Stimulated activated CD8-positive, alpha-beta memory T cell treated with anti-CD3 and anti-CD28 coated beads, Interleukin-15, amount 100 ng/mL, for 24 hours (primary cell): ENCODE measurements at places on chromosomes 5 and 9.

DNA sequence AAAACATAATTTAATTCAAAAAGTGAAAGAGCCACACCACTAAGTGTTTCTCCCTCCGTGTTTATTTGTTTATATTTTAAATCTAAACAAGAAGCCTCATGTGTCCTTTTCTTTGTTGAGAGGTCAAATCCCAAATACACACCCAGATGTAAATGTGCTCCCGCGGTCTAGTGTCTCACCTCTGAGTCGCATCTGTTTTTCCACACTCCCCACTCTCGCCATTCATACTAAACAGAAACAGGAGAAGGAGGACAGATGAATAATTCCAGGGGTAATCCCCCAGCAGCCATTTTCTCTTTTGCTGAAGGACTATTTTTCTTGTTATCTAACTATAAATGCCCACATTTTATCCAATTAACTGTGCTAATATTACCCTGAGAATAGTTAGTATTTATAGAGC, 361.6 kb upstream of the RIOK2 start:
- no peak for DNase-seq

DNA sequence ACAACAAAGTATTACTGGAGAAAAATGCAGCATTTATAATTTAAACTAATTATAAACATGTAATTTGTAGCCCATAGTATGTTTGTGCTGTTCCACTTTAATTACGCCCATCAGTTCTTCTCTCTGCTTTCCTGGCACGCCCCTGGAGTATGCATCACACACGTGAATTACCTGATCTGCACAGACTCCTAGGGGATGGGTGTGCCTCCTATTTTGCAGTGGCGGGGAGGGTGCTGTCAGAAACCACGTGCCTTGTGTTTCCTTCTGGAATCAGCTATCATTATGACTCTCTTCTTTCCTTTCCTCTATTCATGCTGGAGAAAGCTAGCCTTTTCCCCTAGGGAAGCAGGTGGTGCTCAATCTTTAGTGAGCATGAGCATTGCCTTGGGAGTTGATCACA, 43.3 kb downstream of the RPS23 start:
- no peak for DNase-seq

- no peak for DNase-seq
These were observed 130.8 kb downstream of the MUSK start for GRCh38 chr9:110799396-110799795.

DNA sequence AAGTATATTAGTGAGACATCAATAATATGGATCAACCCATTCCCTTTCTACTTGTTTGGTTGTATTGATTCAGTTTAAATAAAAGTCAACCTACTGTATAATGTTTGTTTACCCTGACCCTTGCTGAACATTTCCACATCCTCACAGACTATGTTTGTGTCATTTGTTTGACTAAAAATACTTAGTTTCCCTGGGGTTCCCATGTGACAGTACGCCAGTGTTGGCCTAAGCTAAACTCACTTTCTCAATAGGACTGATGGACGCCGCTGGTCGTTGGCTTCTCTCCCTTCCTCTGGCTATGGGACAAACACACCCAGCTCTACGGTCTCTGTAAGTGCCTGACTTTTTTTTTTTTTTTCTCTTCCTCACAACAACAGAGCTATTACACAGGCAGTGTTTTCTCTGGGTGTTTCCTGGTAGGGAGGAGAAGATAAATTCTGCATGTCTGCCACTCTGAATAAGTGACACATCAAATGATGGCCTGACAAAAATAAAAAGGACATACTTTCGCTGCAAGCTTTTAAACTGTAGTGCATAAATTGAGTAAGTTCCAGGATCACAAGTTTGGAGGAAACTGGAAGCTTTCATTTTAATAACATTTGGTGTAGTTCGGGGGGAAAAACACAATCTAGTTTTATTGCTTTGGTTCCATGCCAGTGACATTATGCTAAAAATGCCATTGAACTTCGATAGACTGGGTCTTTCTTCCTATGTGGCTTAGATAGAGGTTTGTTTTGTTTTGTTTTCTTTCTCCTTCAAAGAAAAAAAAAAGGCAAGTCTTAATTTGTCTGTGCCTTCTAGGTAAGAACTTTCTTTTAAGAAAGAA, 101.0 kb downstream of the CD180 start:
- DNase-seq = no peak

DNA sequence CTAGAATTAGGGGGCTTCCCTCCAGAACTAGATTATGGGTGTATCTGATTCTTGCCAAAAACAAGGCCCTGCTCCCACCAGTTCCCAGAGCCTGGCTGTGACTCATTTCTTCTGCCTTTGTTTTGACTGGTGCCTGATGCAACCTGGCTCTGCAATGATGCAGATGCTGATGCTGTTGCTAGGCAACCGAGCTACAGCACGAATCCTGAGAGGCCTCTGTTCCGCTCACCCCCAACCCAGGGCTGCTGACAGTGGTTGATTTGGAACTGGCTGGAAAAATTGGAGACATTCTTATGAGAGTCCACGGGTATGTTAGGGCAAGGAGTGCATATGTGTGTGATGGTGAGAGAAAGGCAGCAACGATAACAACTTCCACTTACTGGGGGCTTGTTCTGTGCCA, 100.3 kb downstream of the NSG2 start:
- DNase-seq = no peak
